ENCODE measurements at places on chromosomes 13 and 19. TPM values are rescaled to one million over a fixed set of nuclear protein-coding genes. Genes with fewer than 3 reads are reported as not detected.

GRCh38 chr13:62593804-62594203 is 1178.2 kb upstream of the PCDH20 start:
- no peaks in the 10 kb centered on the region for H3K4me1 ChIP-seq
- DNase-seq, result no peak
- no peaks in the 10 kb centered on the region for H3K27me3 ChIP-seq
- H3K4me3 ChIP-seq, result no peak overlapping the region
- H3K36me3 ChIP-seq, result no peaks in the 10 kb centered on the region
- no peak overlapping the region for H3K27ac ChIP-seq

- no peaks in the 10 kb centered on the region for H3K27me3 ChIP-seq
- no peak overlapping the region for H3K4me3 ChIP-seq
- peaks cover 11% of the 10 kb centered on the region for H3K36me3 ChIP-seq
- DNase-seq, result no peak
- H3K4me1 ChIP-seq, result peaks cover 25% of the 10 kb centered on the region
- peak overlapping the region; percentile 94 for H3K27ac ChIP-seq
Observed at GRCh38 chr13:111177081-111177711, 62.1 kb downstream of the ARHGEF7 start.

DNA sequence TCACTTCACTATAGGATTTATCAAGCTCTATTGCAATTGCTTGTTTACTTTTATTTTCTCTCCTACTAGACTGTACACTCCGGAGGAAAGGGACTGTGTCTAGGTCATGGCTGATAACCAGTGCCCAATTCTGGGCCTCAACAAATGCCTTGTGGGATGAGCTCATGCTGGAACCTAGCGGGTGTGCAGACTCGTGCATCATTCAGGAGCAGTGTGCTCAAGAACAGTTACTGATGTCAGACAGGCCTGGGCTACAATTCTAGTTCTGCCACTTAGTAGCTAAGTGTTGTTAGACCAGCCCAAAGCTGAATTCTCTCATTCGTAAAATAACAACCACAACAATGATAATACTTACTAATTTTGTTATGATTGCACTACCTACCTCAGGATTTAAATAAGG is 95.4 kb downstream of the CYSLTR2 start:
- no peaks in the 10 kb centered on the region for H3K36me3 ChIP-seq
- peak overlapping the region; percentile 60 for H3K27ac ChIP-seq
- H3K4me3 ChIP-seq, result no peak overlapping the region
- no peak for DNase-seq

GRCh38 chr13:27007166-27007565 is 164.4 kb downstream of the USP12 start:
- DNase-seq, result no peak
- H3K4me1 ChIP-seq, result peaks cover 3% of the 10 kb centered on the region
- H3K4me3 ChIP-seq, result peak overlapping the region; percentile 65
- H3K27ac ChIP-seq, result no peak overlapping the region
- peaks cover 20% of the 10 kb centered on the region for H3K27me3 ChIP-seq

The KDM4B gene
- total RNA-seq, result 19.7 TPM

GRCh38 chr19:8526345-8527091 is 12.6 kb upstream of the ZNF414 start:
- peaks cover 8% of the 10 kb centered on the region for H3K4me1 ChIP-seq
- peak overlapping the region; percentile 90 for H3K27ac ChIP-seq
- no peaks in the 10 kb centered on the region for H3K27me3 ChIP-seq
- DNase-seq, result peak; percentile 96
- no peaks in the 10 kb centered on the region for H3K36me3 ChIP-seq

The ADM5 gene
- total RNA-seq, result under 0.01 TPM

The HOMER3 gene
- 107 TPM for total RNA-seq

- H3K36me3 ChIP-seq, result no peaks in the 10 kb centered on the region
- no peak overlapping the region for H3K27ac ChIP-seq
- H3K4me1 ChIP-seq, result no peaks in the 10 kb centered on the region
- no peaks in the 10 kb centered on the region for H3K27me3 ChIP-seq
- peak; percentile 46 for DNase-seq
- H3K4me3 ChIP-seq, result no peak overlapping the region
Observed at GRCh38 chr19:29188289-29189032, 24.5 kb downstream of the UQCRFS1 start.

DNA sequence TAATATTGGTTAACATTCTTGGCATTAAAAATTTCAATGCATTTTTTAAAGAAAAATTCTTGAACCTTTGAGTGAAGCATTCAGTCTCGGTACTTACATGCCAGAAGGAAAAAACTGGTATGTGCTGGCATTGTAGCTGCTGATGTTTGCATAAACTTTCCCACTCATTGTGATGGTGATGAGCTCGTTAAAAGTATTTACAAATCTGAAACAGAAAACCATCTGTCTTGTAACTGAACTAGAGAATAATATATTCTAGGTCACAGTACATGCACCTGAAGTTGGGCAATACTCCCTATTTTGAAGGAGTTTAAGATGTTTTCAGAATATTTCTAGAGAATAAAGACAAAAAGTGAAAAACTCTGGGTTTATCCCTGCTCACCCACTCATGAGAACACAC is 64.1 kb downstream of the SLC15A1 start:
- no peak for DNase-seq
- no peaks in the 10 kb centered on the region for H3K36me3 ChIP-seq
- H3K4me1 ChIP-seq, result no peaks in the 10 kb centered on the region
- peaks cover 11% of the 10 kb centered on the region for H3K27me3 ChIP-seq
- H3K27ac ChIP-seq, result no peak overlapping the region

DNA sequence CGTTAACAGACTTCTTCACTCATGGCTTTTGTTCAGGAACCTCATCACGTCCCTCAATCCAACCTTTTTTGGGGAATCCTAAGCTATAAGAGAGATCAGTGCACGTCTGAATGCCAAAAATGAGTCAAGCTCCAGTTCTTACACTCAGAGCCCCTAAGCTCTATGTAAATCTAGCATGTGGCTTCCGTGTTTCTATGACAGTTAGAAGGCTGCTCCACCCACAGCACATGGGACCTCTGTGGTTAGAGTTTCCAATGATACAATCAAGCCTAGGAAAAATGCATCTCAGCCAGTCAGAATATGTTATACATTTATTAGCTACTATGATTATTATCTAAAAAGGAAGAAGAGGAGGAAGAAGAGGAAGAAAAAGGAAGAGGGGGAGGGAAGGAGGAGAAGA is 135.9 kb downstream of the ENOX1 start:
- H3K4me3 ChIP-seq, result no peak overlapping the region
- H3K36me3 ChIP-seq, result no peaks in the 10 kb centered on the region
- no peaks in the 10 kb centered on the region for H3K27me3 ChIP-seq
- no peaks in the 10 kb centered on the region for H3K4me1 ChIP-seq
- no peak for DNase-seq

- no peaks in the 10 kb centered on the region for H3K4me1 ChIP-seq
- DNase-seq, result no peak
- no peak overlapping the region for H3K4me3 ChIP-seq
- H3K27ac ChIP-seq, result no peak overlapping the region
Observed at GRCh38 chr13:97496511-97496910, 62.5 kb downstream of the RAP2A start.

The NLRP7 gene
- not detected for total RNA-seq

- H3K27ac ChIP-seq, result no peak overlapping the region
- no peaks in the 10 kb centered on the region for H3K27me3 ChIP-seq
- no peaks in the 10 kb centered on the region for H3K36me3 ChIP-seq
- DNase-seq, result no peak
- no peaks in the 10 kb centered on the region for H3K4me1 ChIP-seq
- no peak overlapping the region for H3K4me3 ChIP-seq
Observed at GRCh38 chr13:54492995-54493394, 1464.4 kb downstream of the OLFM4 start.

GRCh38 chr13:85194482-85194881 is 604.7 kb downstream of the SLITRK6 start:
- H3K27ac ChIP-seq, result no peak overlapping the region
- no peak for DNase-seq
- H3K27me3 ChIP-seq, result no peaks in the 10 kb centered on the region
- H3K4me3 ChIP-seq, result no peak overlapping the region

DNA sequence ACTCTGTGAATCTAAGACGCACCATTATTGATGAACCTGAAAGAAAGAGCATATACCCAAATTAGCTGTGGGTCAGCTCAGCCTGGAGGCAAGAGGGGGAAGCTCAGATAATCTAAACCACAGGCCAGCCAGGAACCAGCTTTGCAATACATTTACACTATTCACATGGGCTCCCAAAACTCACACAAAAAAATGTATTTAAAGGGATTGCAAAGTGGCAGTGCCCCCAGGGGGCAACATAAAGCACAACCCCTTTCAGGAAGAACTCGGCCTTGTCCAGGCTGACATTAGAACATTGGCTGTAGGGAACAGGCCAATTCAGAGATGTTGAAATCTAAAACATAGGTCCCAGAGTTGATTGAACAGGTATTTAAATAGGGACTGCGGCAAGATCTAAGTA is 3.2 kb upstream of the PROZ start:
- no peaks in the 10 kb centered on the region for H3K36me3 ChIP-seq
- DNase-seq, result no peak
- no peak overlapping the region for H3K27ac ChIP-seq
- H3K4me1 ChIP-seq, result peaks cover 16% of the 10 kb centered on the region

DNA sequence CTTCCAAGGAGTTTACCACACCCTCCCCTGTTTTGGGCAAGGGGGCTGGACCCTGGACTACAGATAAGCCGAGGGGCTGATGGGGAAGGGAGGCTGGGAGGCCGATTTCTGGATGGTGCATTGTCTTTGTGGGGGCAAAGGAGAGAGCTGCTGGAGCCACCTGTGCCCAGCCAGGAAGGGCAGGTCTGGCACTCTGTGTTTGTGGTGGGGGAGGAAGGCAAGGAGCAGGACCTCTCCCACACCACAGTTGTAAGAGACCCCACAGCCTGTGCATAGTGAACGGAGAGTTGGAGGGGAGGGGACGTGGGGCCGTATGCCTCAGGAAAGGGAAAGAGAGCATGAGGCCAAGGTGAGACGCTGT is 16.0 kb upstream of the PRR19 start:
- H3K27ac ChIP-seq, result peak overlapping the region; percentile 51
- H3K4me1 ChIP-seq, result peaks cover 42% of the 10 kb centered on the region
- H3K27me3 ChIP-seq, result no peaks in the 10 kb centered on the region

GRCh38 chr13:95588721-95589120 is 36.2 kb downstream of the CLDN10 start:
- H3K27me3 ChIP-seq, result no peaks in the 10 kb centered on the region
- H3K27ac ChIP-seq, result no peak overlapping the region
- DNase-seq, result peak; percentile 11
- H3K4me3 ChIP-seq, result no peak overlapping the region
- peaks cover 72% of the 10 kb centered on the region for H3K36me3 ChIP-seq

DNA sequence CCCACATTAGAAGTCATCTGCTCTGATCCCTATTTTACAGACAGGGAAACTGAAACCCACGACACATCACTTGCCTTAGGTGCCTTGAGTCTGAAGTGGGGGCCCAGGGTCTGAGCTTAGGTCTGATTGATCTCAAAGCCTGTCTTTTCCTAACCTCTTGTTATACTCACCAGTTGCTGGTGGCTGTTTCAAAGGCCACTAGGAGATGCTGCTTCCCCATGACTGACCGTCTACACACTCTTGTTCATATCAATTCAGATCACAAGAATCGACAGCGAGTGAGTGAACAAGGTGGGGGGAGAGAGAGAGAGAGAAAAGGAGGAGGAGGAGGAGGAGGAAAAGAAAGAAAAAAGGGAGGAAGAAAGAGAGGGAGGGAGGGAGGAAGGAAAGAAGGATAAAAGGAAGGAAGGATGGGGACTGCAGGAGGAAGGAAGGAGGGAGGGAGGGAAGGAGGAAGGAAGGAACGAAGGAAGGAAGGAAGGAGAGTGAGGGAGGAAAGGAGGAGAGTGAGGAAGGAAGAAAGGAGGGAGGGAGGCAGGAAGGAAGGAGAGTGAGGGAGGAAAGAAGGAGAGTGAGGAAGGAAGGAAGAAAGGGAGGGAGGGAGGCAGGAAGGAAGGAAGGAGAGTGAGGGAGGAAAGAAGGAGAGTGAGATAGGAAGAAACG is 3.3 kb downstream of the OR10H1 start:
- H3K27ac ChIP-seq, result no peak overlapping the region
- no peaks in the 10 kb centered on the region for H3K36me3 ChIP-seq
- peak; percentile 15 for DNase-seq
- H3K4me1 ChIP-seq, result no peaks in the 10 kb centered on the region
- no peak overlapping the region for H3K4me3 ChIP-seq

DNA sequence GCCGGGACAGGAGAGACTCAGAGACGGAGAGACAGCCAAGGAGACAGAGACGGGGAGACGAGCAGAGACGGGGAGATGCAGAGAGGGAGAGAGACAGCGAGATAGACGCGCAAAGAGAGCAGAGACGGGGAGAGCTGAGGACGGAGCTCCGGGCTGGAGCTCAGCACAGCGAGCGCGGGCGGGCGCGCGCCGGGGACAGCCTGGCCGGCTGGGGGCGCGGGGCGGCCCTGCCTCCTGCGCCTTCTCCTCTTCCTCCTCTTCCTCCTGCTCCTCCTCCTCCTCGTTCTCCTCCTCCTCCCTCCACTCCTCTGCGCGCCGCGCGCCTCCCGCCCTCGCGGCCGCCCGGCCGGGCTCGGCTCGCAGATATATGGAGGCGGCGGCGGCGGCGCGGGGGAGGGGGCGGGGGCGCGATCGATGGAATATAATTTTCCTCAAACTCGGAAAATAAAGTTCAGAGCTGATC is at the start of gene ERFL:
ERFL (minus strand) TSS at position 229 of the 463 bp plus-strand sequence. CDS start 15,530 bp downstream, outside the sequence.
- H3K27me3 ChIP-seq, result peaks cover 49% of the 10 kb centered on the region
- H3K4me1 ChIP-seq, result peaks cover 7% of the 10 kb centered on the region
- DNase-seq, result peak; percentile 95
- H3K4me3 ChIP-seq, result peak within 1 kb of the TSS; percentile 64
- no peak within 1 kb of the TSS for H3K27ac ChIP-seq

DNA sequence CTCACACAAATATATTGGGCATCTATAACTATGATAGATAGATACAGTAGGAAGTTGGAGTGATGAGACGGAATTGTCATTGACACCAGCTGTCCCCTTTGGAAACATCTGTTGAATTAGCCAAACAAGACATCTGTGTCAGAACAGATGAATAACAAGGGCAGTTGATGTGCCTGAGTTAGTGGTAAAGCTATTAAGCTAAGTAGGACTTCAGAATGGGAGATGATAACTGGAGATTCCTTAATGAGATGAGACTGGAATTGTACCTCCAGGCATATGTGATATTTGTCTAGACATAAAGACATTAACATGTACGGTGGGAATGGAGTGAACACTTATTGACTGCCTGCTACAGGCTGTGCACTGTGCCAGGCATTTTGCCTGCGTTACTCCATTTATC is 78.7 kb downstream of the MBNL2 start:
- peaks cover 21% of the 10 kb centered on the region for H3K4me1 ChIP-seq
- no peak overlapping the region for H3K4me3 ChIP-seq
- H3K27me3 ChIP-seq, result no peaks in the 10 kb centered on the region

GRCh38 chr13:91359631-91360030 is 12.1 kb downstream of the MIR17HG start:
- H3K4me1 ChIP-seq, result no peaks in the 10 kb centered on the region
- peaks cover 8% of the 10 kb centered on the region for H3K36me3 ChIP-seq
- no peak for DNase-seq
- no peaks in the 10 kb centered on the region for H3K27me3 ChIP-seq

GRCh38 chr13:50012396-50013169 is 2.7 kb upstream of the KCNRG start:
- peaks cover 27% of the 10 kb centered on the region for H3K4me1 ChIP-seq
- H3K36me3 ChIP-seq, result peaks cover 43% of the 10 kb centered on the region

The PLK5 gene
- under 0.01 TPM for total RNA-seq

The CYP2F1 gene
- not detected for total RNA-seq

- H3K27ac ChIP-seq, result no peak overlapping the region
- no peaks in the 10 kb centered on the region for H3K4me1 ChIP-seq
- DNase-seq, result no peak
- no peaks in the 10 kb centered on the region for H3K27me3 ChIP-seq
- H3K4me3 ChIP-seq, result no peak overlapping the region
Observed at GRCh38 chr19:33649627-33650305, 28.0 kb downstream of the CHST8 start.

- H3K36me3 ChIP-seq, result no peaks in the 10 kb centered on the region
- no peaks in the 10 kb centered on the region for H3K4me1 ChIP-seq
- no peaks in the 10 kb centered on the region for H3K27me3 ChIP-seq
- H3K27ac ChIP-seq, result no peak overlapping the region
- no peak overlapping the region for H3K4me3 ChIP-seq
Observed at GRCh38 chr13:27673911-27674310, 52.2 kb downstream of the POLR1D start.
